Neural progenitor cell (in vitro differentiated cells): ENCODE measurements at places on chromosomes 5 and 9. TPM values are rescaled to one million over a fixed set of nuclear protein-coding genes. Genes with fewer than 3 reads are reported as not detected.

The PFN3 gene
- total RNA-seq: not detected in 2 replicates

The ANKRD34B gene
- total RNA-seq: 0.77 and 2.5 TPM in 2 replicates

The PCA3 gene
- 0.30 and 0.56 TPM in 2 replicates for total RNA-seq

The FBXW11 gene
- total RNA-seq: 74.5 and 79.1 TPM in 2 replicates

The HTR4 gene
- total RNA-seq: 0.06 TPM in 1 of 2 replicates, not detected in the other

The PCDHA1 gene
- total RNA-seq: 0.19 and 0.24 TPM in 2 replicates

The ARID3C gene
- 4.7 and 5.3 TPM in 2 replicates for total RNA-seq

The FAM174A gene
- total RNA-seq: 3.0 and 7.8 TPM in 2 replicates

DNA sequence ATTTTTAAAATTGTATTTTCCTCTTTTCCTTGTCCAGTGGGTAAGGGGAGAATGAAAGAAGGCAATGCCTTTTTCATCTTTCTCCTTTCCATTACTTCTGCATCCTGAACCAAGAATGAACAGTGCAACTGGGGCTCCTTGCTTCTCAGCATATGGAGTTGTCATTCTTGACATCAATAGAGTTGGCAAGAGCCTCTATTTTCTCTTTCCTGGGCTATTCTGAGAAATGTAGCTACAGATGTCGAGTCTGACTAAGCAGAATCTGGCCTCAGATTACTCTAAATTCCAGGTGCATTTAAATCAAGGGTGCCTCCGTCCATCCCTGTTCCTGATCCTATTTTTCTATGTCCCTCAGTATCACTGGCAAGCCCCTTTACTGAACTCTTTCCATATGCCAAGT, 244.8 kb downstream of the GLIS3 start:
- no peak overlapping the region for H3K4me3 ChIP-seq
- H3K27ac ChIP-seq: no peak overlapping the region
- no peaks in the 10 kb centered on the region for H3K27me3 ChIP-seq
- H3K36me3 ChIP-seq: peaks cover 24% of the 10 kb centered on the region
- peaks cover 21% of the 10 kb centered on the region for H3K4me1 ChIP-seq

DNA sequence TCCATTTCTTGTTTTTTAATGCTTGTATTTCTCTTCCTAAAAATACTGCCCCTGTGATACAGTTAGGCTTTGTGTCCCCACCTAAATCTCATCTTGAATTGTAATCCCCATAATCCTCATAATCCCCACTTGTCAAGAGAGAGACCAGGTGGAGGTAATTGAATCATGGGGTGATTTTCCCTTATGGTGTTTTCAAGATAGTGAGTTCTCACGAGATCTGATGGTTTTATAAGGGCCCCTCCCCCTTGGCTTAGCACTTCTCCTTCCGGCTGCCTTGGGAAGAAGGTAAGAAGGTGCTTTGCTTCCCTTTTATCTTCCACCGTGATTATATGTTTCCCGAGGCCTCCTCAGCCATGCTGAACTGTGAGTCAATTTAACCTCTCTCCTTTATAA, 227.4 kb downstream of the MAN2A1 start:
- peak; percentile 19 for DNase-seq
- H3K27ac ChIP-seq: peak overlapping the region; percentile 54
- no peaks in the 10 kb centered on the region for H3K27me3 ChIP-seq
- no peaks in the 10 kb centered on the region for H3K36me3 ChIP-seq
- no peak overlapping the region for H3K4me3 ChIP-seq

GRCh38 chr5:174311121-174311520, 265.6 kb downstream of the NSG2 start:
- H3K4me3 ChIP-seq: no peak overlapping the region
- peaks cover 5% of the 10 kb centered on the region for H3K4me1 ChIP-seq
- no peak for DNase-seq
- no peak overlapping the region for H3K27ac ChIP-seq
- no peaks in the 10 kb centered on the region for H3K36me3 ChIP-seq

DNA sequence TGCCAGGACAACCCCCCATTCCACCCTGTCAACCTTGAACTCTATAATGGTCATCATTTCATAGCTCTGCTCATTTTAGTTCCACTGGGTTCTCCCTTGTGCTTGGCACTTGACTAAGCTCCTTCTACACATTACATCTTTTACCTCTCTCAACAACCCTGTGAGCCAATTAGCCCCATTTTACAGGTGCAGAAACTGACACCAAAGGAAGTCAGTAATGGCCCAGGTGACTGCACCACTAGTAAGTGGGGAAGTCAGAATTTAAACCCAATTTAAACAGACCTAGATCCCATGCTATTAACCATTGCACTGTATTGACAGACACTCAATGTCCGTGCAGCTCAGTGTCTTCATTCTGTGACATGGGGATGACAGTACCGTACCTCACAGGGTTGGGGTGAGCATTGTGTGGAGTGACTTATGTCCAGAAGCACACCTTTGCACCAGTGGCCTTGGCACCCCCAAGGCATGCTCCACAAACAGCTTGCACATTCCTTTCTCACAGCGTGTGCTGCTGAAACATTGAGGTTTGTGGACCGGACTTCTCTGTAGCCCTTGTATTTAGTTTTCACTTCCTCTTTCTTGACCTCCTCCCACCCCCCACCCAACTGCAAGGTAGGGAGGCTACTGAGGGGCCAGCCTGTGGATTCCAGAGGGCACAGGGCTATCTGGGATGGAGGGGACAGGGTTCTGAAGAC, 23.1 kb downstream of the IRF1 start:
- no peaks in the 10 kb centered on the region for H3K27me3 ChIP-seq
- no peak overlapping the region for H3K27ac ChIP-seq
- no peaks in the 10 kb centered on the region for H3K36me3 ChIP-seq
- no peak overlapping the region for H3K4me3 ChIP-seq
- peaks cover 12% of the 10 kb centered on the region for H3K4me1 ChIP-seq
- DNase-seq: no peak

DNA sequence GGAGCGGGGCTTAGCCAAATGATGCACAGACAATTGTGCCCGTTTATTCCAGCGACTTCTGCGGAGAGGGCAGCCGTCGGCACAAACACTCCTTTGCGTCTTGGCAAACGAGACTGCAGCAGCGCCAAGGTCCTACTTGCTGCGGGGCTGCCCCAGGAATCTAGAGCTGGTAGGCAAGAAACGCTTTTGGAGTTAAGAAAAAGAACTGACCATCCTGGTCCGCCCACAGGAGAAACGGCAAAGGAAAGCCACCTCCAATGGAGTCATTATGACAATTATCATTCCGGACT, 2.3 kb downstream of the RXFP3 start:
- no peak overlapping the region for H3K27ac ChIP-seq
- peaks cover 29% of the 10 kb centered on the region for H3K27me3 ChIP-seq
- no peak for DNase-seq
- H3K4me3 ChIP-seq: no peak overlapping the region
- no peaks in the 10 kb centered on the region for H3K36me3 ChIP-seq

GRCh38 chr9:112366591-112366990, 13.3 kb upstream of the HSDL2 start:
- no peaks in the 10 kb centered on the region for H3K27me3 ChIP-seq
- DNase-seq: no peak
- no peak overlapping the region for H3K4me3 ChIP-seq
- H3K36me3 ChIP-seq: no peaks in the 10 kb centered on the region
- no peaks in the 10 kb centered on the region for H3K4me1 ChIP-seq

- H3K27ac ChIP-seq: no peak overlapping the region
- H3K27me3 ChIP-seq: no peaks in the 10 kb centered on the region
- no peaks in the 10 kb centered on the region for H3K36me3 ChIP-seq
- DNase-seq: no peak
- no peak overlapping the region for H3K4me3 ChIP-seq
- H3K4me1 ChIP-seq: no peaks in the 10 kb centered on the region
Measured at GRCh38 chr9:110936719-110937452, 101.4 kb downstream of the LPAR1 start.

GRCh38 chr5:178361657-178362445, 129.2 kb upstream of the PHYKPL start:
- peaks cover 8% of the 10 kb centered on the region for H3K4me1 ChIP-seq
- H3K27ac ChIP-seq: no peak overlapping the region
- no peak overlapping the region for H3K4me3 ChIP-seq
- no peaks in the 10 kb centered on the region for H3K36me3 ChIP-seq

DNA sequence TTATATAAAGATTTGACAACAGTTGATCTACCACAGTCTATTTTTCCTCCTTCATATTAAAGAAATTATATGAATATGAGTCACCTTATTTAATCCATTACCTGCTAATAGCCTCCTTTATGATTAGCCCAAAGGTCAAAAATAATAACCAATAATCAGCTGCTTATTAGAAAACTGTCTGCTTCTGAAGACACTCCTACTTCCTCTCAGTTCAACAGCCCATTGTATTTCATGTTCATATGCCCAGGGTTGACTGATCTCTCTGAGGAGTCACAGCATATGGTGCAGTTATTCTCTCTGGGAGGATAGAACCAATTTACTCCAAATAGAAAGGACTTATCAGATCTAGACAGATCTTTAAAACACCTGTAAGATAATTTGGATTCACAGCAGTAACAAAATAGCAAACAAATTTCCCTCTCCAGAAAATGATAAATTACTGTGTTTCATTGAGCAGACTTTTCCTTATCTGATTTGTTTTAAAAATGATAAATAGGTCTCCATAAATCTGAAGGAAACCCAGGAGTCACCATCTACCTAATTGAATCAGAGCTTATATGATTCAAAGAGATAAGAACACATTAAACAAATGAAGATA, 180.4 kb upstream of the ITGA1 start:
- H3K4me3 ChIP-seq: no peak overlapping the region
- DNase-seq: no peak
- peaks cover 7% of the 10 kb centered on the region for H3K4me1 ChIP-seq
- no peak overlapping the region for H3K27ac ChIP-seq
- H3K36me3 ChIP-seq: no peaks in the 10 kb centered on the region

GRCh38 chr5:72818866-72819534, 2.5 kb downstream of the TNPO1 start:
- no peaks in the 10 kb centered on the region for H3K27me3 ChIP-seq
- peaks cover 30% of the 10 kb centered on the region for H3K4me1 ChIP-seq
- H3K4me3 ChIP-seq: peak overlapping the region; percentile 86
- peak; percentile 85 for DNase-seq
- no peak overlapping the region for H3K27ac ChIP-seq
- H3K36me3 ChIP-seq: no peaks in the 10 kb centered on the region
